Stimulated activated CD4-positive, alpha-beta T cell treated with anti-CD3 and anti-CD28 coated beads, Interleukin-4, amount 100 ng/mL, for 24 hours (primary cell): ENCODE measurements at places on chromosomes 7 and 10.

GRCh38 chr7:112789453-112789816 is 758 bp downstream of the TMEM168 start:
- DNase-seq: no peak

DNA sequence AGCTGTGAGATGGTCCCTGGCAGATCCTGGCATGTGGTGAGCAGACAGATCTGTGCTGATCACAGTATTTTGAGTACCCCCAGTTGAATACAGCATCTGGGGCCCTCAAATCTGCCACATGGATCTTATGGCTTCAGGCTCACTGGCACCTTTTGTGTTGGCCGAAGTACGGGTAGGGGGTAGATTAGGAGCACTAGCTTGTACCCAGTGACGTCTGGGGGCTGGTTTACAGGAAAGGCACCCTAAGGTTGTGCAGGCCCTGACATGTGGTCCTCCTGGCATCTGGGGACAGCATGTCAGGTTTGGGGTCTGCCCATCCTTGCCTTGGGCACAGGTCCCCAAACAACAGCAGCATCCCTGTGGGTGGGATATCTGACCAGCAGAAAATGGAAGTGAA is 53.2 kb downstream of the SYPL1 start:
- no peak for DNase-seq

DNA sequence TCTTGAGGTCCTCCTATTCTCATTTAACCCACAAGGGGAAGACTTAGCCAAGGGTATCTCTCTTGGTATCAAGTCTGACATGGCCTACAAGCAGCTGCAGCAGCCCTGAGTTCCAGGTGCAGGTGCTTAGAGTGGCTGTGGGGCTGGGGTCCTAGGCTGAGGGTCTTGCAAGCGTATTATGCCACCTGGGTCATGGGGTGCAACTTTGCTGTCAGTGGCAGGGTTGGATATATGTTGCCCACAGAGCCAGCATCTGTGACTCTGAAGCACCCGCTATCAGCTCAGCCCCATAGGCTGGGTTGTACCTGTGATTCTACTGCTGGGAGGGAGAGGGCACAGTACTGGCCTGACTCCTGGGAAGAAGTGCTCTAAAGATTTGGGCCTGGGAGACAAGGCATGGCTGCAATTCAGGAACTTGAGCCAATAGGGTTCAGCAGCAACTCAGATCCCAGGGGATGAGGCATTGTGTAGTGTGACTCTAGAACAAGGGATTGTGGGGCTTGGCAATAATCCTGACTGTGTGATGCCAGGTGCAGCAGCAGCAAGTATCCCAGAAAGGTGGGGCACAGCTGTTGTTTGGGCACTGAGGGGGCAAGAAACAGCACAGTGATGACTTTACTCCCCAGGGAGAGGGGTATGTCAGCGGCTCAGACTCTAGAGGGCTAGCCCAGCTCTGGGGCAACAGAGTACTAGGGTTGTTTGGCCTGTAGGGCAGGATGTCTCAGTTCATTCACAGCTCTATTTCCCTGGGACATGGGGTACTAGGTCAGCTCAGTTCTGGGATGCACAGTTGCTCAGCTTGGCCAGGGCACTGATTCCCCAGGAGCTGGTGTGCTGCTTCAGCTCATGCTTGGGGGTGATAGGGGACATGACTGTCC is 41.4 kb downstream of the NEURL1 start:
- no peak for DNase-seq

- no peak for DNase-seq
Observed at GRCh38 chr10:88226071-88226659, 357.0 kb downstream of the RNLS start.

DNA sequence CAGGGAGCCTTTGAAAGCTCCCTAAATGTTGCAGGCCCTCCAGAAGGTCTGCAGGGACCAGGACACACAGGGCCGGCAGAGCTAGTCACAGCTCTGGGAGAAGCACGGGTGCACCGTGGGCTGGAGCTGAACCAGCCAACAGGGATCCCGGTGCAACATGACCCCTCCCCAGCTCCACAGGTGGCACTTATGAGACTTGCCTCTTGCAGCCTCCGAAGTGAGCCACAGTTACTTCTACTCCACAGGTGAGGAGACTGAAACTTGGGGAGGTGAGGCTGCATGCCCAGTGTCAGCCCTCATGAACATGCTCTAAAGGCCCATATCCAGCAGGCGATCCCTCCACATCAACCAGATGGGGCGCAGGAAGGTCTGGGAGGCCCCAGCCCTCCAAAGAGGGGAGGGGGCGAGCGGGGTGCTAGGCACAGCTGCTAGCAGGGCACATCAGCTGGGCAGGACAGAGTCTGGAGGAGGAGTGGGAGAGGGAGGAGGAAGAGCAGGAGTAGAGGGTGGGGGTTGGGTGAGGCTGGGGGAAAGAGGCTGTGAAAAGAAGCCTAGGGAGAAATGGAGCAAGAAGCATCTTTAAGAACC is 224.3 kb downstream of the ELFN1 start:
- no peak for DNase-seq

GRCh38 chr10:92064506-92064905 is 140.9 kb downstream of the BTAF1 start:
- no peak for DNase-seq

GRCh38 chr7:43674559-43675436 is 54.5 kb downstream of the COA1 start:
- no peak for DNase-seq

DNA sequence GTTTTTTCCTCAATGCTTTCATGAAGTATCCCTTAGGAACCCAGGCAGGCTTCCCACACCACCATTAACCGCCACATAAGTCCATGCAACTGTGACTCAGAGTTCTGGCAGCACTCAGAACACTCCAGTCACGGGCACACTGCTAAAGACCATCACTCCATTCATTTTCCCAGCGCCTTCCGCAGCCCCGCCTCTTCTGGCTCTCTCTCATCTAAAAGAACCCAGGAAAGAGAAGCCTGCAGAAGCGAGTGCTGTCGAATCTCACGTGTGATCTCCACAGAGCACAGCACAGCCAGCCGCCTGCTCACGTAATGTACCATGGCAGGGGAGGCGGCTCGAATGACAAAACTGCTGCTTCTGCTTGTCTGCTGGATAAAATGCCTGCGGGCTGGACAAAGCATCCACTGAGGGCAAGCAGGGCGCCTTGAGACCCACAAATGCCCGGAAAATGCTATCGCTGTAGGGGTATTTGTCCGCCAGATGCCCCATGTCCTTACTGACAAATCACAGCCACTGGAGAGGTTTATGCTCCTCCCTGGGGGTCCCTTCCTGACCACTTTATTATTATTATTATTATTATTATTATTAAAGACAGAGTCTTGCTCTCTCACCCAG is 1.8 kb downstream of the PSMG3 start:
- no peak for DNase-seq

GRCh38 chr10:47231414-47231813 is 68.6 kb upstream of the GDF10 start:
- DNase-seq: no peak

DNA sequence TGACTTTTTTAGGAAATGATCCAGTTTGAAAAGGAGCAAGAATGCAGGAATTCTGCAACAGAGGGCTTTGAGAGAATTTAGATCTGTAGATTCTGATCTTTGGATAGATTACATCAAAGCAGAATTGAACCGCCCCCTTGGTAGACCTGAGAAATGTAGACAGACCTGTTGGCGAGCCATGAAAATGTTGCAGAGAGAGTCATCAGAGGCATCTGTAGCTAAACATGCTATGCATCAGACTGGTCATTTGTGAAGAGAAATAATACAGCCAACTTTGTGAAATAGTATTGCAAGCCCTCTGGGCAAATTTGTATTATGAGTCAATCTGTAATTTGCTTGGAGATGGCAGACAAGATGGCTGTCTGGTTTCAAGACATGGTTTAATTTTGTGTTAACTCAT is 4.3 kb upstream of the C1GALT1 start:
- DNase-seq: no peak
